Progenitor cell of endocrine pancreas (in vitro differentiated cells): ENCODE measurements at places on chromosomes 4 and X. TPM values are rescaled to one million over a fixed set of nuclear protein-coding genes. Genes with fewer than 3 reads are reported as not detected.

- H3K4me1 ChIP-seq, result peaks cover 31% of the 10 kb centered on the region
- no peaks in the 10 kb centered on the region for H3K36me3 ChIP-seq
- peak; percentile 59 for DNase-seq
- no peak overlapping the region for H3K4me3 ChIP-seq
- H3K27ac ChIP-seq, result peak overlapping the region; percentile 51
Measured at GRCh38 chrX:110407910-110408545, 49.4 kb downstream of the RTL9 start.

GRCh38 chr4:170242471-170242870 is 152.7 kb upstream of the AADAT start:
- H3K36me3 ChIP-seq, result no peaks in the 10 kb centered on the region
- DNase-seq, result no peak

- H3K27me3 ChIP-seq, result no peaks in the 10 kb centered on the region
- no peak for DNase-seq
- peaks cover 5% of the 10 kb centered on the region for H3K4me1 ChIP-seq
- H3K4me3 ChIP-seq, result no peak overlapping the region
Measured at GRCh38 chr4:110107866-110108265, 90.5 kb downstream of the ELOVL6 start.

GRCh38 chr4:169621731-169622492 is 1.5 kb downstream of the CLCN3 start:
- H3K4me1 ChIP-seq, result peaks cover 27% of the 10 kb centered on the region
- peaks cover 3% of the 10 kb centered on the region for H3K36me3 ChIP-seq
- DNase-seq, result no peak
- peak overlapping the region; percentile 93 for H3K27ac ChIP-seq

GRCh38 chrX:24113181-24113580 is 36.3 kb upstream of the ZFX start:
- H3K27me3 ChIP-seq, result no peaks in the 10 kb centered on the region
- DNase-seq, result no peak
- no peaks in the 10 kb centered on the region for H3K4me1 ChIP-seq

DNA sequence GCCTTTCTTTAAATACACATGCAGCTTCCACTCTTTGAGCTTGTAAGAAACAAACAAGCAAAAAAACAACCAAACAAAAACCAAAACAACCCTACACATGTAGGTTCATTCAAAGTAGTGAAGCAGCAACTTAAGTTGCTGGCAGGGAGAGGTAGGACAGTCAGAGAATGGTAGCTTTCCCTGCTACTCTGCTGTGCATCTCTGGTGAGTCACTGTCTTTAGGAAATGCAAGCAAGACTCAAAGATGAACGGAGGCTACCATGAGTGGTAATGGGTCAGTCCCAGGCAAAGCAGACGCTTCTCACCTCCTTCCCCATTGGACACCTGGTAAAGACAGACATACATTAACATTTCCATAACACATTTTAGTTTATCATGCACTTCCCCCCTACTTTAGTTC is 43.2 kb downstream of the PGRMC2 start:
- no peak overlapping the region for H3K4me3 ChIP-seq
- H3K27ac ChIP-seq, result no peak overlapping the region
- H3K4me1 ChIP-seq, result peaks cover 3% of the 10 kb centered on the region
- no peak for DNase-seq
- no peaks in the 10 kb centered on the region for H3K27me3 ChIP-seq

- peaks cover 2% of the 10 kb centered on the region for H3K36me3 ChIP-seq
- H3K27me3 ChIP-seq, result no peaks in the 10 kb centered on the region
- no peak overlapping the region for H3K27ac ChIP-seq
- no peak for DNase-seq
- peaks cover 26% of the 10 kb centered on the region for H3K4me1 ChIP-seq
Measured at GRCh38 chr4:152501846-152502536, 33.9 kb downstream of the FBXW7 start.

The SERTM2 gene
- 0.72 and 0.95 TPM in 2 replicates for total RNA-seq

The FAM9C gene
- total RNA-seq, result not detected in 2 replicates

The STPG2 gene
- total RNA-seq, result 0.53 and 1.1 TPM in 2 replicates

The POLN gene
- 5.0 and 5.9 TPM in 2 replicates for total RNA-seq

The PAGE2B gene
- total RNA-seq, result not detected in 2 replicates

The MCF2 gene
- total RNA-seq, result 0.31 TPM in 1 of 2 replicates, not detected in the other

The TXK gene
- total RNA-seq, result 1.3 and 3.0 TPM in 2 replicates
